DMS53 (cell line): ENCODE measurements at places on chromosomes 3 and 15.

DNA sequence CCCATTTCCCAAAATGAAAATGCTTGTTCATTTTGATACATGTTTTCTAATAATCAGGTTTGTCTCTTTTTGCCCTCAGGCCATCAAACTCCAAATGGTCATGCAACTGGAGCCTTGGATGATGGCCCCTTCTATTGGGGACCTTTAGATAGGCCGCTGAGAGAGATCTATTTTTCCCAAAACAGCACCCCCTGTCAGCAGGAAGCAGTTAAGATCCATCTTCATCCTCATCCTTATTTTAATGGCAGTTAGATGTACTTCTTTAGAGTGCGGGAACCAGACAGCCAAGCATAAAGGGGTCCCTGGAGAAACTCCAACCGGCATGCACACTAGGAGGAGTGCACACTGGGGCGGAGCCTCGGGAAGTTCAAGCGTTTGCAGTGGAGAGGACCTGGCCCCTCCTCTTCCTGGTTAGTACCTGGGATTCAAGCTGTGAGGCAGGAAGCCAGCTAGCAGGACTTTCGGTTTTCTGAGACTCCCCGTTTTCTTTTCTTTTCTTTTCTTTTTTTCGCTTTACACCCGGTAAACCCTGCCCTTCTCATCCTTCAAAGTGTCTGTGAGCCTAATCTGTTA is 31.9 kb upstream of the STRIT1 start:
- DNase-seq, result peak; percentile 26

GRCh38 chr3:194274424-194275085 is 76.6 kb downstream of the CPN2 start:
- DNase-seq, result peak; percentile 30

GRCh38 chr3:124336067-124336656 is 344.2 kb upstream of the ROPN1 start:
- DNase-seq, result no peak

DNA sequence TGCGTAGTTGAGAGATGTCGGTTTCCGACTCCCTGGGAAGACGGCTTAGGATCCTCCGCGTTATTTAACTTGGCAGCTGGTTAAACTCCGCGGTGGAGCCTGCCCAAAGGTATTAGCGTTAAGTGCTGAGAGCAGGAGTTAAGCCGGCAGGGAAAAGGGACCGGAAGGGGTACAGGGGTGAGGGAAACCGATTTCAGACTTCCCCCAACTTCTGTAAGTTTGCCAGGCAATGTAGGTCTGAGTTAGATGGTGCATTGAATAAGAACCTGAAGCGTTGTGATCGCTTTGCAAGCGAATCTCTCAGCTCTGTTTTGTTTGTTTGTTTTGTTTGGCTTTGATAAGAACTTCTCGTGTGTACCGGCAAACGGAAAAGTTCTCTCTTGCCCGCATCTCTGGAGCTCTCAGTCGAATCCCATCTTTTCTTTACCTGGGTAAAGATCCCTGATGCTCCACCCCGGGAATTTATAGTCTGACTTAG is 6.0 kb upstream of the FEZF2 start:
- DNase-seq, result peak; percentile 24

GRCh38 chr3:132222868-132223538 is 94.2 kb upstream of the ACP3 start:
- no peak for DNase-seq

DNA sequence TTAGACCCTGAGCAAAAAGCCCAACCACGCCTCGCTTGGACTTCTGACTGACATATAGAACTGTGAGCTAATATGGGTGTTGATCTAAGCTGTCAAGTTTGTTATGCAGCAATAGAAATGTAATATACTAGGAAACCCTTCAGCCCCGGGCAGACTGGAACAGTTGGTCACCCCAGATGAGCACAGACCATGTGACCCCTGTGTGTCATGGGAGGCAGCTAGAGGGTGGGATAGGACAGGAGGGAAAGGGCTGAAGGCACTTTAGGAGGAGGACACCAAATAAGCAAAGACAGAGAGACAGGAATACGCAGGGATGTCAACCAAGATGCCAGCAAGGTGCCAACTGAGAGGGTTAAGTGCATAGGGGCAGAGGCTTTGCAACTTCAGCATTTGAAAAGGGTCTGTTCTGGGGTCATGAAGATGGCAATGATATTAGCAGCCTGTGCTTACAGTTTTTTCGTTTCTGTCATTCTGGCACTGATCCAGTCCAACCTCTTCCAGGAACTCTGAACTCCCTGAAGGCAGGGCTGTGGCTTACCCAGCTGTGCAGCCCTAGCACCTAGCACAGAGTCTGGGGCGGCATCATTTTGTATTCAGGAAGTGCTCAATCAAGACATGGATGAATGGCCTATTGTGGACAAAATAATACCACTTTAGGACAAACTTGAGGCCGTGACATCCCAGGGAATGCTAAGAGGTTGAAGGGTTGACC is 51.4 kb downstream of the HES1 start:
- no peak for DNase-seq

GRCh38 chr3:58163234-58163633 is 47.5 kb downstream of the DNASE1L3 start:
- no peak for DNase-seq

- no peak for DNase-seq
Measured at GRCh38 chr3:113954091-113954685, 6.4 kb downstream of the ZDHHC23 start.

DNA sequence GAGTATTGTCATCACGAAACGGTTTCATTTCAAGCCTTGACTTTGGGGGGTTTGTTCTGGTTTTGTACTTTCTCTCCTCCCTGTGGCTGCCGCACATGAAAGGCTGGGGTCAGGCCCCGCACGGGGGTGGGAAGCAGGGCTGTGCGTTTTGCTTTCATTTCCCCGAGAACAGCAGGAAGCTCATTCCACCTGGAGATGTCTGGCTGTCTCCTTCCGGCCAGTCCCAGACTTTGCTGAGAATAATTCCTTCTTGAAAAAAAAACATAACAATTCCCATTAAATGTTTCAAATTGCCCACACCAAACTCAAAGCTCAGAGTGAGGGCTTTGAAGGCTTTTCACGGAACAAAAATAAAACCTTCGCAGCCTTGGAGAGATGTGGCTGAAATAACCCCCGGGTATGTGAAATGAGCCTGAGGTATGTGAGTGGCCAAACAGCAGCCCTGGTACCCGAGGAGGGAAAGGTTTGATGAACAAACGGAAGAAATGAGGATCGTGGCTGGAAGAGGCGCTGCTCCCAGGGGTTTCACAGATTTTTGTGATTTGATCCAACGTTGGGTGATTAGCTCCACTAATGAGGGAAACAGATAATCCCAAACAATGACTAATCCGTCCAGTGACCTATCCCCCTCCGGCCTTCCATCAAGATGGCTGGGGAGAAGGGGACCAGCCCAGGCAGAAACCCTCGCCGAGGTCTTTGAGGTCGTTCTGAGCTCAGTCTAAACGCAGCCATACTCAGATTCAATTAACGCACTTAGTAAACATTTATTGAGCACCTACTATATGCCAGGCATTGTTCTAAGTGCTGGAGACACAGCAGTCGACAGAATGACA is 126.9 kb upstream of the MEF2A start:
- DNase-seq, result no peak

GRCh38 chr15:75508840-75509532 is 57.5 kb upstream of the SIN3A start:
- DNase-seq, result peak; percentile 50

DNA sequence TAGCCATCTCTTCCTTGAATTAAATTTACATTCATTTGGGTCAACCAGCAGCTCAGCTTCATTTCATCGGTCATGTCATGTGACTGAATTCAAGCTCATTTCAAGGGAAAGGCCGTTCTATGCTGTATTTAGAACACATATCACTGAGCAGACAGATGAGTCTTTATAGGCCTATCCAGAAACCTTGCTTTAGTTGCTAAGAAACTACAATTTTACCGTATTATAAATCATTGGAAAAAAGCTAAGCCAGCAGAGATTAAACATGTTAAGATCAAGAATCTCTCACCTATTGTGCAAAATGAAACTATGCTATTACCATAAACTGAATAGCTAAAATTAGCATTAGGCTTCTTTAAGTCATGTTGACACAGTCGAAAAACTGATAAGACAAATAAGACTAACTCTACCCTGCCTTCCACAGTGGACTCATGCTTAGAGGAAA is 2.2 kb downstream of the NPTN start:
- peak; percentile 30 for DNase-seq

- no peak for DNase-seq
Measured at GRCh38 chr3:36212251-36212650, 168.1 kb upstream of the STAC start.

DNA sequence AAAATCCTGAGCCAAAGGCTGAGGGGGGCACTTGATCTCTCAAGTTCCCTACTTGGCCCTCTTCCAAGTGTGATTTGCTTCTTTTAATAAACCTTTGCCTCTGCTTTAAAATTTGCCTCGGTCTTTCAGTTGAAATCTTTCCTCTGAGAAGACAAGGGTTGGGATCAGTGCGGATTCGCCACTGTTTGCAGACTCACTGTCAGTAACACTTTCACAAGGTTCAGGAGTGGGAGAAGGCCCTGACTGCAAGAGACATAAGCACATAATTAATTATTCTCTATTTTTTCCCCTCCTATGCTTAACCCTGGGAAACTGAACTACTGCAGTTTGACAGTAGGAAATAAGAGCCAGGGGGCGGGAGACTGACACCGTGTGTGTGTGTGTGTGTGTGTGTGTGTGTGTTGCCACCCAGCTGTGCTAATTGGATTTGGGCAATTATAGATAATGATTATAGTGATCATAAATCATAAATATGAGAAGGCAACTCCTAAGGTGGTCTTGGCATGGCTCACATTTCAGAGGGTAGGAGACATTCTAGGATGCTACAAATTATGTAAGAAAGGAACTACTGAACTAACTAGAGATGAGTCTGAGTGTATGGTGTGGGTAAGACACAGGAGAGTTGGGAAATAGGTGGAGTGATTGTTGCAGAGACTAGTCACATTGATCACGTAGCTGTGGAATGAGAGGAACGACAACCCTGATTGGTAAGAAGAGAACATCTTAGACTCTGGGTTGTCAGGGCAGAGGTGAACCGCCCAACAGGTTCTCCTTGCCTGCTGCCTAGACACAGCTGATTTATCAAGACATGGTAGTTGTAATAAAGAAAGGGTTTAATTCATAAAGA is 5.5 kb upstream of the ZNF662 start:
- DNase-seq, result no peak

GRCh38 chr15:28021281-28022039 is 77.7 kb downstream of the OCA2 start:
- DNase-seq, result peak; percentile 95

DNA sequence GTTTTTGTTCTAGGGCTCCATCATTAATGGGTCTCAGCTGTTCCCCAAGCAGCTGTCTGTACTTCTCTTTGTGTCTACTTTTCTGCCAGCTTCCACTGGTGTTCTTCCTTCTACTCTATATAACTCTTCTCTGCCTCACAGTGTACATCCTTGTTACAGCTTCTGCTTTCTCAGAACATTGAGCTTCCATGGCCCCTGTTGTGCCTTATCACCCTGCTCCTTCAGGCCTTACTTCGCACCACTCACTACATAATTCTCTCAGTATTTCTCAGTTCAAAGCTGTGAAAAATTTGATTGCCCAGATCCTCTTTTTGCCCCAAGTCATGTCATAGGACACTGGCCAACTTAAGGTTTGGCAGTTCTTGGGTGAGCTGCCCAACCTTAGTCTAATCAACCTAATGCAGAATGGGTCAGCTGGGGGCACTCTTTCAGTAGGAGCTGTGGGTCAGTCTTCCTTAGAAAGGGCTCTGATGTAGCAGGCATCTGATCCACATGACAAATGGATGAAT is 28.9 kb downstream of the CSTA start:
- DNase-seq, result no peak

DNA sequence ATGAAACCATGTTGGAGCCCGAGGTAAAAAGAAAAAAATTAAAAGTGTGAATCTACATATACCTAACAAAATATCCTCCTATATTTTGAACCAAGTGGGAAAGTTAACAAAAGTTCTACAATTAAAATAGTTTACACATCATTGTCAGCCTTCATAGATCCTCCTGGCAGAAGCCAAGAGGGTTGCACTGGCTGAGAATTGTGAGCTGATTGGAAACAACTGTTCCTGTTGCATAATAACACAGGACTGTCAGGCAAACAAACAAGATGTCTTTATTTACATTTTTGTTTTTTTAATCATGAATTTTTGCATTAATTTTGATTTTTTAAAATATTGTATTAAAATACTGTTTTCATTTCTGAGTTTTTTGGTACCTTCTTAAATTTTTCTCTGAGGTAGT is 215.2 kb upstream of the MME start:
- DNase-seq, result no peak

DNA sequence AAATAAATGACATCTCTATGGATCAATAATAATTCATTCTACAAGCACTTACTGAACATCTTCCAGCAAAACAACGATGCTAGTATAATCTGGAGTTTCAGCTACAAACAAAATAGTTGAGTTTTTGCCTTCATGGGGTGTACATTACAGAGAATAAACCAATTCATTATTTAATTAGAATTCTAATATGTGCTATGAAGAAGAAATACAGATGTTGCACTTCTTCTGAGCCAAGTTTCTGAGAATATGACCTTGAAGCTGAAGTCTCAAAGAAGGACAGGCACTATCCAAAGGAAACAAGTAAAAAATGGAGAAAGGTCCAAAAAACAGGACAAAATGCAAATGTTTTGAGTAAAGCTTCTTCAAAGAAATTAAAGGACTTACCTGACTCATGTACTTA is 94.2 kb downstream of the SENP7 start:
- DNase-seq, result no peak

DNA sequence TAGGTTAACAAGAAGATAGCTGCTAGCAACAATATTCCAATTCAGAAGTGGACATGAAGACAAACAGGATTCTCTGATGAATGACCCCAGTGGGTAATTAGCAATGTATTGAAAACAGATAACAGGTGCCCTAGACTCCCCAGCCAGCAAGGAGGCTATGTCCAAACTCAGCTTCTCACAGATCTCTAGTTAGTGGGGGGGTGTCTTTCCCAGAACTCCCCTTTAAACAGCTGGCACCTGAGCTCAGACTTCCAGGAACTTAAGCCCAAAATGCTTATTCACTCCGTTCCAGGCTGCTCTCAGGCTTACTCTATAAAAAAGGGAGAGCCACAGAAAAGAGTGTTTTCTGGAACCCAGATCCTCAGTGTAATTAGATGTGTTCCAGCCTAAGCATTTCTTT is 423.0 kb upstream of the THBS1 start:
- no peak for DNase-seq
